ENCODE measurements at places on chromosomes 4 and X. TPM values are rescaled to one million over a fixed set of nuclear protein-coding genes. Genes with fewer than 3 reads are reported as not detected.

DNA sequence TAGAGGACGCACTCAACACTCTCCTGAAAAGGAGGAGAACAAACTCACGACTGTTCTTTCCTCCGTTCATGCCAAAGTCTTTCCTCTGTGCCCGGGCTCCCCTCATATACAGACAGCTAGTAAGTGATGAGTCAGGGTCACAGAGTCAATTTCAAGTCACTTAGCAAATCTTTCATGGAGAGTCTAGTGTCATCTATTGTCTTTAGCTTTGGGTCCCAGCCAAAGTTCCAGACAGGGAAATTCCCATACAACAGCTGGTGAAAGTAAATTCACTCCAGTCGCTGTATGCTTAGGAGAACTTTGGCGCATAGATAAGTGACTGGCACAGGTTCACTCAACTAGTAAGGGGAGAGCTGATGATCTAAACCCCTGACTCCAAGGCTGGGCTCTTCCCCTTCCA lies 226.5 kb downstream of the MID1 start:
- H3K27ac ChIP-seq = no peak overlapping the region
- DNase-seq = no peak
- no peaks in the 10 kb centered on the region for H3K27me3 ChIP-seq

GRCh38 chr4:10130178-10130888 lies 13.7 kb upstream of the WDR1 start:
- H3K4me1 ChIP-seq = no peaks in the 10 kb centered on the region
- no peak for DNase-seq
- peak overlapping the region; percentile 15 for H3K27ac ChIP-seq
- no peaks in the 10 kb centered on the region for H3K36me3 ChIP-seq
- no peaks in the 10 kb centered on the region for H3K27me3 ChIP-seq
- no peak overlapping the region for H3K4me3 ChIP-seq

DNA sequence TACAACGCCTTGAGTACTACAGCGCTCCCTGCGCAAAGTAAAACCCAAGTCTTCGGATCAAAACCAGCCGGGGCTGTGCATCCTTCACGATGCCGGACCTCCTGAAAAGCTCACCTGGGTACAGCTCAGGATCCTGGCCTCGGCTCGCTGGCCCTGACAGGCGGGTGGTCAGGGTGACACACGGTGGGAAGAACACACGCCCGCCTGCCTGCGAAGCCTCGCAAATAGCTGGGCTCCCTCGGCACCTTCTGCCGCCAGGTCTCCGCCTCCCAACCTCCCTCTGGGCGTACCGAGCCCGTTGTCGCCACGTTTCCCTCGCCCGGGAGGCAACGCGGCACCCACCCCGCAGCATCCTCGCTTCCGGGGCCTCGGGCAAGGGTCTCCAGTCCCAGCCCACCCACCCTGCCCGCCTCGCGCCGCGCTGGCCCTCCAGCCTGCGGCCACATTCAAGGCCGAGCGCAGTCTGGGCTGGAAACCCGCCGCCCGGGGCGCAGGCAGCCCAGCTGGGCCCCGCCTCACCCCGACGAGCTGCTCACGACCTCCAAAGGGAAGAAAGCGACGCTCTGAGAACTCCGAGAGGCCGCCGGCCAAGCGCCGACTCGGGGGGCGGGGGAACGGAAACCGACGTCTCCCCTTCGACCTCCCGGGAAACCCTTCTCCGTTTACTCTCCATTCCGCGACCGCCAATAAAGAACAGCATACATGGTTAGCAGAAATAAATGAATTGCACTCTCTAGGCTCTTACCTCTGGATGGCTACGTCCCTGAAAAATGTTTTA lies 511 bp downstream of the PPM1K start:
- peaks cover 15% of the 10 kb centered on the region for H3K4me1 ChIP-seq
- H3K36me3 ChIP-seq = no peaks in the 10 kb centered on the region
- DNase-seq = peak; percentile 28
- H3K27ac ChIP-seq = peak overlapping the region; percentile 100
- no peaks in the 10 kb centered on the region for H3K27me3 ChIP-seq

The CAPN6 gene
- total RNA-seq = 2.2 TPM

DNA sequence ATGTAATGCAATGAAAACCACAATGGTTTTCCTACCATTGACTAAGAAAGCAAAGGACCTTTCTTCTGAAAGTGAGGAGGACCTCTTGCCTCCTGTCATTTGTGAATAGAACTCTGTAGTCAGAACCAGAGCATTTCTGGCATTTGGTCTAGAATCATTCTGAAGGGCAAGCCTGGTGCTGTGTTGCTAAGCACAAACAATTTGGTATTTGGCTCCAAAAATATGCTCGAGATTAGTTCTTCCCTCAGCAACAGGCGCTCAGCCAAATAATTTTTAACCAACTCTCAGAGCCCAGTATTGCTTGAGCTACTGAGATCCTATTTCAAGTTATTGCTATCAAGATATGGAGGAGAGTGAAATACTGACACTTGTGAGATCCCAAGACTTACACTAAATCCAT lies 71.0 kb downstream of the SNCA start:
- peak overlapping the region; percentile 75 for H3K27ac ChIP-seq
- H3K36me3 ChIP-seq = no peaks in the 10 kb centered on the region
- no peak overlapping the region for H3K4me3 ChIP-seq
- no peak for DNase-seq
- no peaks in the 10 kb centered on the region for H3K27me3 ChIP-seq

The RNF175 gene
- not detected for total RNA-seq

DNA sequence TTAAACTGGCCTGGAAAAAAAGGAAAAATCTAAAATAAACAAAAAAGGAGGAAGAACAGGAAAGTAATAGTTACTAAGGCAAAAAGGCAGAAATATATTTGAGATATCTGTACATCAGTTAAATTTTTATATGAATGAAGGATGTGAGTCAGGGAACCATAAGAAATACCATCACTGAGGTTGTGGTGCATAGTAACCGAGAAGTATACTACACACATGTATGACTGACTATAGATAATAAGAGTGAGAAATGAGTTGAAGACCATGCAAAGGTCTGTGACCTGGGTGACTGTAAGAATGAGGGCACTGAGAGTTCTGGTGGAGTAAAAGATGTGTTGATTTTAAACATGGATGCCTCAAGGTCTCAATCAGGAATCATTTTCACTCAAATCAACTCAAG lies 220.6 kb upstream of the FAM241A start:
- H3K27ac ChIP-seq = no peak overlapping the region
- no peaks in the 10 kb centered on the region for H3K36me3 ChIP-seq
- H3K4me3 ChIP-seq = no peak overlapping the region
- no peaks in the 10 kb centered on the region for H3K27me3 ChIP-seq

The NUP62CL gene
- 0.66 TPM for total RNA-seq

The EREG gene
- total RNA-seq = not detected

GRCh38 chrX:21438792-21439191 lies 64.6 kb downstream of the CNKSR2 start:
- no peaks in the 10 kb centered on the region for H3K27me3 ChIP-seq
- H3K4me3 ChIP-seq = no peak overlapping the region
- DNase-seq = no peak
- H3K36me3 ChIP-seq = no peaks in the 10 kb centered on the region
- no peak overlapping the region for H3K27ac ChIP-seq
- no peaks in the 10 kb centered on the region for H3K4me1 ChIP-seq

- H3K4me1 ChIP-seq = no peaks in the 10 kb centered on the region
- H3K27ac ChIP-seq = peak overlapping the region; percentile 35
- no peak overlapping the region for H3K4me3 ChIP-seq
- H3K36me3 ChIP-seq = peaks cover 21% of the 10 kb centered on the region
- no peak for DNase-seq
- no peaks in the 10 kb centered on the region for H3K27me3 ChIP-seq
Observed at GRCh38 chr4:80012291-80012690, 60.7 kb downstream of the ANTXR2 start.

- no peak overlapping the region for H3K27ac ChIP-seq
- H3K4me3 ChIP-seq = no peak overlapping the region
- no peaks in the 10 kb centered on the region for H3K36me3 ChIP-seq
- no peaks in the 10 kb centered on the region for H3K4me1 ChIP-seq
Observed at GRCh38 chr4:73874386-73874785, 5.2 kb downstream of the CXCL1 start.

DNA sequence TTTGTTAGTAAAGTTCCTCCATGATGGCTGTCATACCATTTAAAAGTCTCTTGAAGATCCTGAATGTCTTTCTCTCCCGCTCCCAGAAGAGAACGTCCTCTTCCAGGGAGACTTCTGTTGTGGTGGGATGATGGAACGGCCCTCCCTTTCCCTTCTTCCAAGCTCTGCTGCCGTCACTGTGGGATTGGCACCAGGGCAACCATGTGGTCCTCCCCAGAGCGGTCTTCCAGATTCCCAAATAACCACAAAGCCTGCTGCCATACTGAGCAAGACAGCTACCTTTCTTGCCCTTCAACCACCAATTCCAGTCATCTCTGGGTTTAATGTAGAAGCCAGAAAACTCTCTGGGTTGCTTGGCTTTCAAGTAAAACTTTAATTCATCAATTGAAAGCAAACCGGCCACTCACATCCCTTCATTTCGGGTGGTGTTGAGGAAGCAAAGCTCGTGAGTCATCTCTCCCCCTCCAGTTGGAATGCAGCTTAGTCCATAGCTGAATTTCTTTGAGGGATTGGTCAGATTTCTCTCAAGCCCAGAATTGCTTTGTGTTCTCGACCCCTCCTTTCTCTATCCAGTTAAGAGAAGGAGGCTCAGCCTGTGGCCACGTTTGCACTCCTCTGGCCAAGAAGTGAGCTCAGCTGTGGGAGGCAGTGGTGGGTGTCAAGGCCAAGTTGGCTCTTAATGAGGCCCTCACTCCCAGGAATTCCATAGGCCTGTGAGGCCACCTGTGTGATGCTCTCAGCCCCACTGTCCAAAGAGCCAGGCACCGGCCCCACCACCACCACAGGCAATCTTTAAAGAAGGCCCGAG lies 36.9 kb downstream of the FHDC1 start:
- H3K4me3 ChIP-seq = no peak overlapping the region
- no peak for DNase-seq
- peaks cover 36% of the 10 kb centered on the region for H3K36me3 ChIP-seq
- no peaks in the 10 kb centered on the region for H3K27me3 ChIP-seq
- peak overlapping the region; percentile 90 for H3K27ac ChIP-seq

The BEND4 gene
- total RNA-seq = 0.22 TPM
